ENCODE measurements at places on chromosomes 2 and 18.
A peak's percentile ranks its signal among the peaks of the same experiment; 100 is the strongest.

GRCh38 chr2:64982311-64982857, 6.8 kb upstream of the SLC1A4 start:
- DNase-seq = no peak

- DNase-seq = no peak
Measured at GRCh38 chr2:225340923-225341322, 58.6 kb upstream of the NYAP2 start.

DNA sequence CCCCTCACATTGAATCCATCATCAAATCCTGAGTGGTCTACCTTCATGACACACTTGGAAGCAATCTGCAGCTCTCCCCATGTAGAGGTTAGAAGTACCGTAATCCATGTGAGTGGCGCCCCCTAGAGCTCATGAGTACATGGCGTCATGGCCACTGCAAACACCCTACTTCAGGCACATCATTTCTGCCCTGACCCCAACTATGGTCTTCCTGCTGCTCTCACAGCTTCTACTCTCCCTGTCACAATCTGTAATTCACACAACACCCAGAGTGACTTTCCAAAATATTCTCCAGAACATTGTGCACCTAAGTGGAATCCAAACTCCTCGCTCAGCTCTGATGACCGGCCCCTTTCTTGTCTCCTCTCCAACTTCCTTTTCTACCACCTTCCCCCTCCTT, 141.9 kb downstream of the ANKRD44 start:
- peak; percentile 78 for DNase-seq

DNA sequence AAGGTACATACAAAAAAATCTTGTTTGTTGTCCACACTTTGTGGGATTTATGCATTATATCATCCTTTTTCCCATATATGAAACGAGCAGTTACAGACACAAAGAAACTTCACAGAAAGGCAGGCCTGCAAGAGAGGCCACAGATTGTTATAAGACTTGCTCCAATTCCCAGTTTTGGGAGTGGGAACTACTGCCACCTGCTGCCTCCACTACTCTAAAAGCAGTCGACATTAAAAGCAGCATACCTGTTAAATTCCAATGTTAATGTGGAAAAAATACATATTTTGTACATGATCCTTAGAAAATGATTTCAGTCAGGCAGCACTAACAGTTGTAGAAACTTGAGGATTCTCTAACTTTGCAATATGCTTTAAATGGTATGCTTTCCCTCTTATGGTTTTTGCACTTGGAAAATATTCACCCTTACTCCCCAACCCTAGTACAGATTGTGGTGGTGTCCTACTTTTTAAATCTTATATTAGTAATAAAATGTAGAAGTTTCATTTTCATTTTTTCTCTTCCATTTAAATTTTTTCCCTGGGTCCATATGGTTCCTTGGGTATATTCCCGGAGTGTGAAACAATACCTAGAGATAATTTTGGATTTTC, 37.9 kb downstream of the SLC38A11 start:
- DNase-seq = peak; percentile 32

GRCh38 chr2:111200333-111200881, 79.7 kb downstream of the BCL2L11 start:
- no peak for DNase-seq

- DNase-seq = peak; percentile 10
Measured at GRCh38 chr18:71784777-71785176, 759.4 kb downstream of the CBLN2 start.

DNA sequence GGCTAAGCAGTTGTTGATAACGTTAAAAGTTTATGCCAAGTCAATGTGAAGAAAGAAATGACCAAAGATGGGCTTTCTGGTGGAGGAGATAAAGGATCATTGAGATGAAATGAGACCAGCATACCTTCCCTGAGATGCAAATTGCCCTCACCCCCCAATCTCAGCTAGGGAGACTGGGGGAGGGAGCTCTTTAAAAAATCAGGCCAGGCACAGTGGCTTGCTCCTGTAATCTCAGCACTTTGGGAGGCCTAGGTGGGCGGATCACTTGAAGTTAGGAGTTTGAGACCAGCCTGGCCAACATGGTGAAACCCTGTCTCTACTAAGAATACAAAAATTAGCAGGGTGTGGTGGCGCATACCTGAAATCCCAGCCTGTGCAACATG, 30.9 kb upstream of the KCMF1 start:
- no peak for DNase-seq

- no peak for DNase-seq
Measured at GRCh38 chr2:133871545-133872209, 303.4 kb upstream of the NCKAP5 start.

- DNase-seq = no peak
Measured at GRCh38 chr2:189834059-189834458, 49.8 kb downstream of the PMS1 start.

- DNase-seq = no peak
Measured at GRCh38 chr2:86825036-86825692, 34.5 kb upstream of the CD8A start.

DNA sequence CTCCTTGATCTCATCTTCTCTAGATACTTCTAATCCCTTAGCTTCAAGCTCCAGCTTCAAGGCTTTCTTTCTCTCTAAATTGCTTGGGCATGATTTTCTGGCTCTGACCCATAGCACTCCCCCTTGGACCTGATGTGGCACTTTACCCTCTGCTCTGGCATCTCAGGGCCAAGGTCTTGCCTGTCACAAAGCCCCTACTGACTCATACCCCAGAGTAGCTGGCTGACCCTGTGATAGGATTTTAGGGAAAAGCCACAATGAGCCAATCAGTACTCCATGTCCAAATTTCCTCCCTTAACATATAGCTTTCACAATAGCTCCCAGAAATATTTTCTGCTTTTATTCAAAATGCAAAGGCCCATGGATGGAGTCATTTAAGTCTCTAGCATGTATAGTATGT, 488.7 kb upstream of the SPRED2 start:
- DNase-seq = no peak

DNA sequence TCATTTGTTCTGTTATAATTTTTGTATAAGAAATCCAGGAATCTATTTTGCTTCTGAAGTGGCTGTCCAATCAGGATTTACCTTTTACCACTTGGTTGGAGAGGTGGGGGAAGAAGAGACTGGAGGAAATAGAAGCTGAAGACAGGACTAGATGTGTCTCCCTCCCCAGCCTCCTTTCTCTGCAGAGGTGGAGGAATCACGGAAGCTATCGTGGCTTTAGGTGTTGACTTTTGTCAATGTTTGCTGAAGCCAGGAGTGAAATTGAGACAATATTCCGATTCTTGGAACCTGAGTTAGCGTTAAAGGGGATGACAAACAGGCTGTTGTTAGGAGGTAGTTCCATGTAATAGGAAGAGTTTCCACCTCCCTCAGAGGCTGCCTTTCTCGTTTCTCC, 43.5 kb downstream of the PDCL3 start:
- DNase-seq = no peak

GRCh38 chr2:78020491-78020890, 498.3 kb upstream of the LRRTM4 start:
- DNase-seq = no peak

DNA sequence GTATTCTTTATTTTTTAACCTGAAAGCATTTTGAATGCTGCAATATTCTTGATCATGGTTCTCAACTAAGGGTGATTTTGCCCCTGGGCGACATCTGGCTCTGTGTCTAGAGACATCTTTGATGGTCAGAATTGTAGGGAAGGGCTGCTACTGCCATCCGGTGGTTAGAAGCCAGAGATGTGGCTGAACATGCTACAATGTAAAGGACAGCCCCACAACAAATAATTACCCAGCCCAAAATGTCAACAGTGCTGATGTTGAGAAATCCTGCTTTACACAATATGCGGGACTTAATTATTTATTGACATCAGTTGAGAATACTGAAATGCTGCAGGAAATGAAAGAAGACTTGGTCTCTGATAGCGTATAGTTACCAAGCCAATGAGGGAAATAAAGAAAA, 37.5 kb upstream of the SERPINB2 start:
- peak; percentile 9 for DNase-seq

- DNase-seq = peak; percentile 50
Measured at GRCh38 chr18:26574958-26575864, 26.9 kb upstream of the KCTD1 start.

GRCh38 chr2:144161061-144161460, 358.9 kb downstream of the ZEB2 start:
- DNase-seq = no peak

DNA sequence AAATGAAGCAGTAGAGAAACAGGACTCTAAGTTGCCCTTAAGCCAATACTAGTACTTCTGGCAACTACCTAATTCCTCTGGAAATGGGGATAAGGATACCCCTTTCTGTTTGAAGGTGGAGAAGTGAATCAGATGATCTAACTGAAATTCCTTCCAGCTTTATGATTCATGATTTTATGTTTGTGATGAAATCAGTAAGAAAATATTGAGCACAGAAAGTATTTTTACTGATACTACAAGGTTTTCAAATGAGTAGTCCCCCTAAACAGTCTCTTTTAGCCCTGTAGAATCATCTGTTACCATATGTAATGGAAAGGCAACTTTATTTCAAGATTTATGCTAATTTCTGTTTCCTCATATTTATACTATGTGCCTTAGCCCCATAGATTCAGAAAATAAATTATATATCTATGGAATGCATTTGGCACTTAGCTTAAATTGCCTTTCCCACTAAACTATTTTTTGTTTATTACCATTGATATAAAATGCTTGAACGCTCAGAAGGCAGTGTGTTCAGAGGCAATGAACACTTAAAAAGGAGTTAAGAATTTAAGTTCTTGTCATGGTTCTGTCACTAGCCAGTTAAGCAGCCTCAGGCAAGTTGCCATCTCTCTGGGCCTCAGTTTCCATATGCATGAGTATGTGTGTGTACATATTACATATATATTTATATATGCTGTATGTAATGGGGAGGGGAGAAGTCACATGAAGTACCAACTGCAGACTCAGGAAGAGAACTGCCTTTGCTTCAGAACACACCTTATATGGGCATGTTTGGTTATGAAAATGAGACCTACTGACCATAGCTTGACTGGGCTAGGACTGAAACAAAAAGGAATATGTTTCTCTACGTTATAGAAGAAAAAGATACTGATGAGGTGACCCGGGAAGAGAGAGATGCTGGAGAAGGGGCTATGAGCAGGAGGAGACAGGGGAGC, 97.7 kb downstream of the CDC42EP3 start:
- DNase-seq = no peak

DNA sequence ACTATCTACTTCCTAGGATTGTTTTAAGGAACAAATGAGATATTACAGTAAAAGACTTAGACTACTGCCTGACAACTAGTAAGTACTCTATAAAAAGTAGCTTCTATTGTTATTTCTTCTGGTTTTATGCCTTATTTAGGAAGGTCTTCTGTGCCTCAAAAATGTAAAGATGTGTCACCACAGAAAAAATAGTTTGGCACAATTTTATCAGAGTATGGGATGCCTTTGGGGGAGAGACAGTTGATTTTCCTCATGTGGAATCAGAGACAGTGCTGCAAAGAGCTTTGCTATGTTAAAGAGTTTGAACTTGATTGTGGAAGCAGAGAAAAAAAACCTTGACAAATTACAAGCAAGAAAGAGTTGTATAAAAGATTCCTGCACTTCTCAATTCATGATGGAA, 98.4 kb downstream of the EHBP1 start:
- no peak for DNase-seq

GRCh38 chr2:189350540-189351209, 90.6 kb upstream of the WDR75 start:
- no peak for DNase-seq

GRCh38 chr2:67463810-67464209, 66.7 kb downstream of the ETAA1 start:
- DNase-seq = peak; percentile 41

- DNase-seq = no peak
Measured at GRCh38 chr2:102025583-102026267, 34.0 kb downstream of the IL1R2 start.

DNA sequence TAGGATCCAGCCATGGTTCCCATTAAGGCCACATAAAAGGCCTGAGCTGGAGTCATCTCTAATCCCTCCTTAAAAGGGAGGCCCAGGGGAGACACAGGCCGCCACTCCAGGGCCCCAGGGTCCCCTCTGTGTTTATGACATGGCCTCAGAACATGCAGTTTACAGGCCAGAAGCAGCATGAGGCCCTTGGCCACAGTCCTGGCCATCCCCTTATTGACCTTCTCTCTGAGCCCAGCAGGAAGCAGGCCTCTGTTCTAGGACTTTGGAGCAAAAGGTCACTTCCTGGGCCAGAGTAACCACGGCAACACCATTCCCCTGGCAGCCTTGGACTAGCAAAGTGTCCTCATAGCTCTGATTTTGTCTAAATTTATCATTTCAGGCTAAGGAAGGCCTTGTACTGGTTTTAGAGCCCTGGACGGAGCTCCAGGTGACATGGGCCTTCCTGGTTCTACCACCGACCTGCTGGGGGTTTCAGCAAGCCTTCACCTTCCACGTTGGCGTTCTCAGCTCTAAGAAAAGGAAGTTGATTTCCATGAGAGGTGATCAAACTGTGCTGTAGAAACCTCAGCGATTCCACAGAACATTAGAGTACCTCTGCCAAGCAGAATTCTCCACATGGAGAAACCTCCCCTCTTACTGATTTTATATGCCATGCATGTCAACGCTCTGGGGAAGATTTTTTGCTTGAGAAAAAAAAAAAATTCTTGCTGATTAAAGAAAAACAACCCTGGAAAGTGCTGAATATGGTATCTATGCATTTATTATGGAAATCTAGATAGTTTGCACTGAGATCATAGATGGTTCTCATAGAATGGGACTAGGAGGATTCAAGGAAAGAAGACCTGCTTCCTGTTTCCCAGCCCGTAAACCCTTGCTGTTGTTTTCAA, 53.7 kb downstream of the HS1BP3 start:
- DNase-seq = no peak

DNA sequence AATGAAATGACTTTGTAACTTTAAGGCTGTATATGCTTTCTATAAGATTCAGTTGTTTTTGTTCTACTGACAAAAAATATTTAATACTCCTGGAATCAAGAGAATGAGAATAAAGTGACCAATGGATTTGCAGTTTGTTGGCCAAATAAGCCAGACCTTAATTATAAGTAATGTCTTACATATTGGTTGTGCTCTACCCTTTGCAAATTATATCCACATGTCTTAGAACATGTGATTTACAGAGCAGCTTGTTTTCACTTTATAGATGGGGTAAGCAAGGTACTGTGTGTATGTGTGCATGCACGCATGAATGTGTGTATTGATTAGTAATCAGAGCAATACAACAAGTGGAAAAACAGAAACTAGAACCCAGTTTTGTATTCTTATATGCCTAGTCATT, 59.1 kb downstream of the RMDN2 start:
- no peak for DNase-seq

DNA sequence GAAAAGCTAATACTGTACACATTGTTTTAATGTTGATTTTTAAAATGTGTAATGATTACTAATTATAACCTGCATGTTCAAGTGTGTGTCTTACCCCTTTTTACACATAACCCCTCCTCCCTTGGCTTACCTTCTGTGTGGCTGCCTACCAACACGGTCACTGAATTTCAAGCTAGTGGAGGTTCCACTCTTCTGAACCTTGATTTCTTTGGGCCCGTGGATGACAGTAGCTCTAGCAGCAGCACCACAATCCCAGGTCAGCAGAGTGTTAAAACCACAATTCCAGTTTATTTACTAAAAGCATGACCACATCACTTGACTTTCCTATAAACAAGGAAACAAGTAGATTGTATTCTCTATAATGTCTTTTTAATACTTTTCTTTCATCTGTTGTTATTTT, 56.9 kb downstream of the AFTPH start:
- DNase-seq = no peak

Data from HEK293T (cell line).